Esophagus muscularis mucosa (tissue), 4 donors: ENCODE measurements at places on chromosomes 4 and X. TPM values are rescaled to one million over a fixed set of nuclear protein-coding genes. Genes with fewer than 3 reads are reported as not detected.

DNA sequence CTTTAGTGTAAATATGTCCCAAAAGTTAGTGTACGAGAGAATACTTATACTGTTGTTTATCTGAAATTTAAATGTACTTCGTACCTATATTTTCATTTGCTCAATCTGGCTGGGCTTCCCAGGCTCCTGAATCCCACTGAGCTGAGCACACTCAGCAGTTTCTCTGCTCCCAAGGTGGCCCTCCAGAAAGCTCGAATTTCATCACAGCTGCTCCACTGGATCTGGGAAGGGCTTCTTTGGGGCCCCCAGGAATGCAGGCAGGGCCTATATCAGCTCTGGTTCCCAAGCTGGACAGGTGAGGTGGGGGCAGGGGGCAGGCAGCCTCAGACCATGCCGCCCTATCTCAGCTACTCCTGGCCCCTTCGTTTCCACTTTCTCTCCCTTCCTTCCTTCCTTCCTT lies 1.5 kb upstream of the FATE1 start:
- no peak for DNase-seq

GRCh38 chr4:13988353-13989305 lies 361.1 kb upstream of the BOD1L1 start:
- DNase-seq: peak; percentile 92

DNA sequence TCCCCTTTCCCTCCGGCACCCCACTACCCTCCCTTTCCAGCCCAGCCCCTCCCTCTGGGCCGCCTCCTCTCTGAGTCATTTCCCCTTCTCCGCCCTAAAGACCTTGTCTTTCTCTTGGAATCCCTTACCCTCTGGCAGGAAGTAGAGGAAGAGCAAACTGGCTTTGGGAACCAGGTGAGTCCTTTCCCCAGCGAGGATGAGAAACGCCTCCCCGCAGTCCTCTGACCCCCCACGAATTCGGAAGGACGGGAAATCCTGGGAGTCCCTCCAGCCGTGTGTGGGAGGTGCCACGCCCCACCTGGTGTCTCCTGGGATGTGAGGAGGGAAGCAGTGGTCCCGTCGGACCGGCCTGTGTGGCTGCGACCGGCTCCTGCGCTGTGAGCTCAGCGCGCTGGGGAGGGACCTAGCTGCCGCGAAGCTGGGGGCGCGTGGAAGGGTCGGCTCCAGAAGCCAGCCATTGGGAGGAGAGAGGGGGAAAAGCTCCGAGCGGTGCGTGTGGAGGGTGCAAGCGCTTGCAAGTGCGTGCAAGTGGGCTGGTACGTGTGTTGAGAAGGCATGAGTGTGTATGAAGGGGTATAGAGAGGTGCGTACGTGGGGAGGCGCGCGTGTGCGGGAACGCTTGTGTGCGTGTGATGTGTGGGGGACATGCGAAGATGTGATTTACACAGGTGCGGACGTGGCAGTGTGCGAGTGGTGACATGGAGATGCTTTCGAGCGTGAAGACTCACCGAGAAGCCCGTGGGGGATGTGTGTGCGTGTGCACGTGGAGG lies 46.3 kb downstream of the TEX13B start:
- DNase-seq: no peak

- DNase-seq: no peak
These were observed 37.9 kb downstream of the ARHGEF6 start for GRCh38 chrX:136742721-136743379.

DNA sequence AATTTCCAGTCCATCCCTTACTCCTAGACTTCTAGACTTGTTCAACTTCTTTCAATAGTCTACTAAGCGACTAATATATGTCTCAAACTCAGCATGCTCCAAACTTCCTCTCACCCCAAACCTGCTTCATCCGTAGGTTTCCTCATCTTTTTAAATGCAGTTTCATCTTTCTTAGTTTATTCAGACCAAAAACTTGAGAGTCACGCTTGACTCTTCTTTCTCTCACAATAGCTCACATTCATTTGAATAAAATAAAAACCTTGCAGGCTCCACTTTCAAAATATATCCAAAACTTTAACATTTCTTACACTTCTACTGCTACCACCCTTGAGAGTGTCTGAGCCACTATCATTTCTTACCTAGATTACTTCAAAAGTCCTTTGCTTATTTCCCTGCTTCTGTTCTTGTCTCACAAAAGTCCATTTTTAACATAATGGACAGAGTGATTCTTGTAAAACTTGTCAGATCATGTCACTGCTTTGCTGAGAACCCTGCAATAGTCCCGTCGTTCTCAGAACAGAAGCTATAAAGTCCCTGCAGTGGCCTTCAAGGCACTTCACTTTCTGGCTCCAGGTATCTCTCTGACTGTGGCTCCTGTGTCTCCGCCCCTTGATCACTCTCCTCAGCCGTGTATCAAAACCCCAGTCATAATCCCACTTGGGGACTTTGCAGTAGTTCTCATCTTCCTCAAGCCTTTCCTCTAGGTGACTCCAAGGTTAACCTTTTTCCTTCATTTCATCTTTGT lies 167.6 kb downstream of the ARHGAP24 start:
- DNase-seq: no peak

GRCh38 chr4:7059662-7060061 lies 8.2 kb downstream of the GRPEL1 start:
- no peak for DNase-seq

- DNase-seq: no peak
These were observed 542.7 kb downstream of the FAM133A start for GRCh38 chrX:94216738-94217137.

DNA sequence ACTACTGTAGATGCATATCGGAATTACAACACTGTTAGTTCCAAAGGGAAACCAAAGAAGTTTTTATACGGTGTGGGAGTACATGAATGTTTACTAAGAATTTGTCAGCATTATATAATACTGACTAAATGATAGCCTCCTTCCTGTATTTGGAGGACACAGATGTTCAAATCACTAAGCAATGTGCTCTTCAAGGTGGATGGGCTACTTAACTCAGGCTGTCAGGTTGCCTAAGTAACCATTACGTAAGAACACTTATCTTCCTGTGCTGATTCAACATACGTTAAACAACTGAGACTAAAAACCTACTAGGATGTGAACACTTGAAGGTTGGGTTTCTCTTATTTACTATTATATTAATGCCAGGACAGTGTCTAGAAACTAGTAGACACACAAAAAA lies 81.9 kb upstream of the HPGD start:
- DNase-seq: no peak

DNA sequence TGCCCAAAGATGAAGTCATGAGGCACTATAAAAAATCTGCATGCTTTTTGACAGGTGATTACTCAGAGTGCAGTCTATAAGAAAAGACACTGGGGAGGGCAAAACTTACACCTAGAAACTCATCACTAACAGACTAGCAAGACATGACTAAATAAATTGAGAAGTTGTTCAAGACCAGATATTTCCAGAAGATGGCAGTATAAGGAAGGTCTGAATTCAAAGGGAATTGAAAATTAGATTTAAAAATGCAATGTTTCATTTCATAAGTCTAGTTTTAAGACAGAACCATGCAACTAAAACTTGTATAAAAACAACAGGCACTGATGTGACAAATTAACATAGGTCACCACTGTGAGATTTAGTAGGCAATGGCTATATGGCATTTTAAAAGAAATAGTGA lies 232.5 kb upstream of the POF1B start:
- no peak for DNase-seq

DNA sequence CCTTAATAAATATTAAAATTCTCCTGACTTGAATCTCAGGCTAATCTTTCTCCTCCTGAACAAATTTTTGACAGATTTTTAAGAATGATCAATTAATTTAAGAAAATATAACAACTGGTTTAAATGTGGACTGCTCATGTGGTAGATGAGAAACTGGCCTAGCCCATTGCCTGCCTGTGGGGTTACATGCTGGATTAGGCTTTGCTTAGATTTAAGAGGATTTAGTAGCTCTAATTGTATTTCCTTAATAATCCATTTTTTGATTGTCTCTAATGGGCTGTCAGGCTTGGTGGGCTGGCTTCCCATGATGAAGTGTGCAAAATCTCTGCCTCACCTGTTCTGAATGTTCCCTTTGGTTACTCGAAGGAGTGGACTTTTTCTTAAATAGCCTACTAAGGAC lies 27.8 kb upstream of the LIMCH1 start:
- no peak for DNase-seq

- DNase-seq: no peak
These were observed 746 bp downstream of the PPAT start for GRCh38 chr4:56434599-56435139.

DNA sequence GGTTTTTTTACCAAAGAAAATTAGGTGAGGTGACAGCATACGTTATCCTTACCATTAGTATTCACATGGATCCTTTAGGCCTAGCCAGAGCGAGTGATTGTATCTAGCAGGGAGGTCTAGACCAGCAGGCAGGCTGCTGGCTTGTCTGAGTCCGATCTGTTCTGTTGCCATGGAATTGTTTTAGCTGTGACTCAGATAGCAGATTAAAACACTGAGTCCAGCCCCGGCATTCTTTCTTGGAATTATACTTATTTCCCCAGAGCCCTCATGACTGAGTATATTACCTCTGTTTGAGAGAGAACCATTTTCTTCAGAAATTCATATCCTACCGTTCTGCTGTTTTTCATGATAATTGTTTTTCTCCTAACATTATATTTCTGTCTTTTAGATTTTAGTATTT lies 37.4 kb downstream of the OCRL start:
- DNase-seq: no peak

DNA sequence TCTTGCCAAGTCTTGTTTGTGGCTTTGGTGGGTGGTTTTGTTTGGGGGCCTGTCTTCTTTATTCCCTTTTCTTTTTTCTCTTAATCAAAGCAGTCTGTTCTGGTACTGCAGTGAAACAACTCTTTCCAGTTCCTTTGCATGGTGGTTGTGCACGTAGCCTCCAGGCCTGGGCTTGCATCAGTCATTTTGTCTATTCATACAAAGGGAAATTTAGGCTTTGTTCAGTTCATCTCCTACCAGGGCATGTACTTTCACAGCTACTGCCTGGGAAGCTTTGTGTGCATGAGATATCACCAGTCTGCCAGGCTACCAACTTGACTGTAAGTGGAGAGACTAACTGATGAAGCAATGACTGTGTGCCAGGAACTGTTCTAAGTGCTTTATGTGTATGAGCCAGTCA lies 8.5 kb downstream of the TRIM2 start:
- no peak for DNase-seq

DNA sequence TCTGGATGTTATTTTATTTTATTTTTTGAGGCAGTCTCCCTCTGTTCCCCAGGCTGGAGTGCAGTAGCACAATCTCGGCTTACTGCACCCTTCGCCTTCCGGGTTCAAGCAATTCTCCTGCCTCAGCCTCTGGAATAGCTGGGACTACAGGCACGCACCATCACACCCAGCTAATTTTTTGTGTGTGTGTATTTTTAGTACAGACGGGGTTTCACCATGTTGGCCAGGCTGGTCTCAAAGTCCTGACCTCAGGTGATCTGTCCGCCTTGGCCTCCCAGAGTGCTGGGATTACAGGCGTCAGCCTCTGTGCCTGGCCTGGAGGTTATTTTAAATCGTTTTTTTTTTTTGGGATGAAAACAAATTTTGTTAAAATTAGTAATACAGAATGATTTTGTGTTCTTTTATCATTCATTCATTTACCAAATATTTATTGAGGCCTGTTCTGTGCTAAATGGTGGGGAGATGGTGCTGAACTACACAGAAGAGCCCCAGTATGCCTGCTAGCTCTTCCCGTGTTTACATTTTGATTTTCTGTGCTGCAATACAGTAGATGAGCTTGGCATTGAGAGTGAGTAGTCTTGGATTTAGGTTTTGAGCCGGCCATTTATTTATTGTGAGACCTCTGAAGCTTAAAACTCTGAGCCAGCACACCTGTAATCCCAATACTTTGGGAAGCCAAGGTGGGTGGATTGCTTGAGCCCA lies 22.7 kb downstream of the ADD1 start:
- no peak for DNase-seq

DNA sequence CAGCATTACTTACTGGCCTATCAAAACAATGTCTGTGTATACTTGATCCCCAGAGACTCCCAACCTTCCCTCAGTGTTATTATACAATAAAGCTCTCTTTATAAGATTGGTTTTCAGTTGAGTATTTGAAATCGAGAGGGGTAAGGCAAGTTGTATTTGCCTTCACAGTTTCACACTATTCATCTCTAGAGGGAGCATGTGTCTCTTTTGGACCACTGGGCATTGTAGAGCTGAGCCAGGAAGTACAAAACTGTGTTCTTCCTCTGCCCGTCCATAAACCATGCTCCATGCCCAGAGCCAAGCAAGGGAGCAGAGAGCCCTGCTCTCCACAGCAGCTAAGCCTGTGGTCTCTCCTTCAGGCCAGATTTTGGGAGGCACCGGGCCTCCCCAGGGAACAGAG lies 61.5 kb upstream of the HHIP start:
- DNase-seq: no peak

The NLGN3 gene
- 2.7 TPM for total RNA-seq

The GYPE gene
- total RNA-seq: not detected

The SPATA18 gene
- total RNA-seq: 5.4 TPM
